Right atrium auricular region (tissue), 2 donors: ENCODE measurements at places on chromosomes 12 and 14. TPM values are rescaled to one million over a fixed set of nuclear protein-coding genes. Genes with fewer than 3 reads are reported as not detected.

DNA sequence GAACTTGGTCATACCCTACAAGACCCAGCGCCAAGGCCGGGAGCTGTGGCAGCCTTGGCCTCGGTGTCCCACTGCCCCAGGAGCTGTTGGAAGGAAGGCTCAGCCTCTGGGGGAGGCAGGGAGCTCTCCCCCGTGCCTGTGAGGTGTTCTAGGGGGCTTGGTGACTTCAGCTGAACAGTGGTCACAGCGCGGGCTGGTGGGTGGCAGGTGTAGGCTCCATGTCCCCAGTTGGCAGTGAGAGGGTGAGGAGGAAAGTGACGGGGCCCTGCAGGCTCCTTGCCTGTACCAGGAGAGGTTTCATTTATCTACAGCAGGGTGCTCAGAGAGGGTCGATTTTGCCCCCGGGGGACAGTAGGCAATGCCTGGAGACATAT is 47.5 kb downstream of the DLK1 start:
- H3K27ac ChIP-seq = no peak overlapping the region
- DNase-seq = no peak
- H3K4me3 ChIP-seq = no peak overlapping the region
- no peaks in the 10 kb centered on the region for H3K36me3 ChIP-seq
- no peaks in the 10 kb centered on the region for H3K27me3 ChIP-seq

- no peak overlapping the region for H3K4me3 ChIP-seq
- H3K4me1 ChIP-seq = no peaks in the 10 kb centered on the region
- H3K27ac ChIP-seq = no peak overlapping the region
- no peaks in the 10 kb centered on the region for H3K27me3 ChIP-seq
These were observed 9.5 kb upstream of the PRKD1 start for GRCh38 chr14:29937116-29937515.

DNA sequence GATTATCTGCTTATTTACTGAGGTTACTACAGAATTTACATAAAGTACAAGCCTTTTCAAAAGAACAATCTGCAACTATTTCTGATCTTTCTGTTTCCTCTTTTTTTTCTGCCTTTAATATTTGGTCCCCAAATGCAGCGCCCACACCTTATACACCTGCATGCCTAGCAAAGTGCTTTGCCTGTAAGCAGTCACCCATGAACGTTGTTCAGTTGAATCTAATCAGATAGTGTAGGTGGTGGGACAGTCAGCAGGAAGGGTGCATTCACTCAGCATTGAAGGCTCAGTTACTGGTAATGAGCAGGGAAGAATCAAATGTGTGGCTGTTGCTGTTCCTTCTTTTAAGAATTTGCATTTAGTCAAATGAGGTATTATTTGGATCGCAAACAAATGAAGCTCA is 108.4 kb downstream of the GPR135 start:
- no peaks in the 10 kb centered on the region for H3K27me3 ChIP-seq
- H3K4me1 ChIP-seq = peaks cover 67% of the 10 kb centered on the region
- H3K27ac ChIP-seq = peak overlapping the region; percentile 76
- peaks cover 44% of the 10 kb centered on the region for H3K36me3 ChIP-seq
- DNase-seq = no peak

DNA sequence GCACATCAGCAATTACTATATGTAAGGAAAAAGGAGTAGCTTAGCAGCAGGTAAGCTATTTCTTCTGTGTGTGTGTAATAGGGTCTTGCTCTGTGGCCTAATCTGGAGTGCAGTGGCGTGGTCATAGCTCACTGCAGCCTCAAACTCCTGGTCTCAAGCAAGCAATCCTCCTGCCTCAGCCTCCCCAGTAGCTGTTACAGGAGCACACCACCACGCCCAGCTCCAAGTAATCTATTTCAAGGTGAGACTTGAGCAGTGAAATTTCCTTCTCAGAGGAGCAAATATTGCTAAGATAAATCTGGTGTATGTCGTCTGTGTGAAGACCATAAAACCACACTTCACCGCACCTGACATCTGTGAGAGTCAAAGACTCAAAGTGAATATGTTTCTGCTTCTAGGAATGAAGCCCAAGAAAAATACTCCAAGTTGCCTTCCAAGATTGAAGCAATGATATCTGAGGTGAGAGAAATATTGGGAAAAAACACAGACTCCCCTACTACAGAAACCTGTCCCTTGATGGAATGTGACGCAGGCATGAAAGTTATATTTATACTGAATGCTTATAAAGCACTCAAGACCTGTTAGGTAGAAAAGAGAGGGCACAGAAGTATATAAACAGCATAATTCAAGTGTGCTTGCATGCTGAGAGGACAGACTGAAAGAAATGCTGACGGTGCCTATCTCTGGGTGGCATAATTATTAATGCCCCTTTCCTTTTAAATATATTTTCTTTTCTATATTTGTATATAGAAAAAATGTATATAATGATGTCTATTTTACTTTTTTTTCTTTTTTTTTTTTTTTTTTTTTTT is 2.5 kb upstream of the SELPLG start:
- H3K27me3 ChIP-seq = no peaks in the 10 kb centered on the region
- DNase-seq = no peak
- H3K27ac ChIP-seq = no peak overlapping the region
- no peaks in the 10 kb centered on the region for H3K4me1 ChIP-seq
- no peaks in the 10 kb centered on the region for H3K36me3 ChIP-seq

- H3K27me3 ChIP-seq = no peaks in the 10 kb centered on the region
- DNase-seq = peak; percentile 77
- peaks cover 3% of the 10 kb centered on the region for H3K4me1 ChIP-seq
- H3K4me3 ChIP-seq = peak overlapping the region; percentile 12
- peak overlapping the region; percentile 25 for H3K27ac ChIP-seq
These were observed 12.4 kb downstream of the FAM181A start for GRCh38 chr14:93939304-93940229.

DNA sequence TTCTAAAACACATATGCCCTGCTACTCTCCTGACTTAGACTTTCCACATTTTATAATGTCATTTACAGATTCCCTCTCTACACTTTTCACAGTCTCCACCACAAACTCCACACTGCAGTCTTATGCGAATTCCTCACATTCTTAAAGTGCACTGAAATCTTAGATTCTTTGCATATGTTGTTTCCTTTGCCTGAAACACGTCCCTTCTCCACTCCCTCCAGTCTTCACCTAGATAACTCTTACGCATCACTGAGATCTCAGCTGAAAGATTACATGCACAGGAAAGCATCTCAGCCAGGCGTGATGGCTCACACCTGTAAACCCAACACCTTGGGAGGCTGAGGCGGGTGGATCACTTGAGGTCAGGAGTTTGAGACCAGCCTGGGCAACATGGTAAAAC is 3.8 kb upstream of the ARHGAP9 start:
- H3K4me1 ChIP-seq = no peaks in the 10 kb centered on the region
- no peak overlapping the region for H3K27ac ChIP-seq
- H3K4me3 ChIP-seq = no peak overlapping the region
- DNase-seq = no peak

GRCh38 chr12:25146686-25147085 is 48.3 kb downstream of the DNAI7 start:
- DNase-seq = no peak
- no peaks in the 10 kb centered on the region for H3K27me3 ChIP-seq
- H3K27ac ChIP-seq = no peak overlapping the region
- H3K36me3 ChIP-seq = no peaks in the 10 kb centered on the region
- H3K4me3 ChIP-seq = no peak overlapping the region
- H3K4me1 ChIP-seq = no peaks in the 10 kb centered on the region

GRCh38 chr14:60238955-60239354 is 10.1 kb upstream of the PPM1A start:
- no peaks in the 10 kb centered on the region for H3K27me3 ChIP-seq
- no peak overlapping the region for H3K27ac ChIP-seq
- H3K4me1 ChIP-seq = no peaks in the 10 kb centered on the region
- no peak for DNase-seq
- H3K36me3 ChIP-seq = no peaks in the 10 kb centered on the region

DNA sequence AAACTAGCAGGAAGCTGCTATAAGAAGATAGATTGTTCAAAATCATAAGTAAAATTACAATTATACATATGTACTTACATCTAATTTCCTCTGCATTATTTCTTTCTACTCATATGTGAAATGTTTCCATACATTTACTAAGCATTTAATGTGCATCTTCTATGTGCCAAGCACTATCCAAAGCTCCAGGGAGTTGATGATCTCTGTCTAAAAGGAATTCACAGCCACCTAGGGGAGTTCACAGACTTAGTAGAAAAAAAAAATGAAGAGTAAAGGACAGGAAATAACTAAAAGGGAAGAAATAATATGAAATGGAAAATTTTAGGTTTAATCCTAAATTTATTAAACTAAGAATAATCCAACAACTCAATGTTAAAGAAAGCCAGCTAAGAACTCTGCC is 91.7 kb downstream of the EFCAB11 start:
- no peak overlapping the region for H3K27ac ChIP-seq
- DNase-seq = no peak
- no peaks in the 10 kb centered on the region for H3K27me3 ChIP-seq
- no peaks in the 10 kb centered on the region for H3K36me3 ChIP-seq

DNA sequence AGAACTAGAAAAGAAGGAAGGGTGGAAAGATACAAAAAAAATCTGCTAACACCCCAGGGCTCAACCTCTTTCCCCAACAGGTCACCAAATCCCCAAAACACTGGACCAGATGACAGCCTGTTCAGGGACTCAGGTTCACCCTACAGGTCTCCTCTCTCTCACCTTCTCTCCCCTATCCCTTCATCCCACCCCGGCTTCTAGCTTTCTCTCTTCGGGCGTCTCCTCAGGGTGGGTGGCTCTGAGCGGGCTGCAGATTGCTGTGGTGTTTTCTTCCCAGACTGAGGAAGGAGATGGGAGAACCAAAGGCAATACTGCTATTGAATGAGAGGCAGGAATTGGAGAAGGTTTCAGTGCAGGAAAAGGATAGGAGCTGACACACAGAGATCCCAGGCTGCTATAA is 39.3 kb downstream of the ANO2 start:
- DNase-seq = peak; percentile 26
- no peak overlapping the region for H3K27ac ChIP-seq
- H3K27me3 ChIP-seq = no peaks in the 10 kb centered on the region

DNA sequence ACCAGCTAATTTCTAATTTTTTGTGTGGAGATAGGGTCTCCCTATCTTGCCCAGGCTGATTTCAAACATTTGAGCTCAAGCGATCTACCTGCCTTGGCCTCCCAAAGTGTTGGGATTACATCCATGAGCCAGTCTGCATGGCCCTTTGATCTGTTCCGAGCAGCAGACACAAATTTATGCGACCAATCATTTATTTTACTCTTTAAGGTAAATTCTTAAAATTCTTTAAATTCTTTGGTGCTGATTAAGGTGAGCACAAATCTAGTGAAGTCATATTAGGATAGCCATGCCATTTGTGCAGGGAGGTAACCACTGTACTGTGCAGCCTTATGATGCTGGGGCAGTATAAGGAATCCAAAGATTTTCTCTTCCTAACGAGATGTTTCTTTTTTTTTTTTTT is 135.7 kb downstream of the SRGAP1 start:
- no peak overlapping the region for H3K27ac ChIP-seq
- no peaks in the 10 kb centered on the region for H3K4me1 ChIP-seq
- no peak overlapping the region for H3K4me3 ChIP-seq
- no peaks in the 10 kb centered on the region for H3K36me3 ChIP-seq
- no peaks in the 10 kb centered on the region for H3K27me3 ChIP-seq
- DNase-seq = no peak

DNA sequence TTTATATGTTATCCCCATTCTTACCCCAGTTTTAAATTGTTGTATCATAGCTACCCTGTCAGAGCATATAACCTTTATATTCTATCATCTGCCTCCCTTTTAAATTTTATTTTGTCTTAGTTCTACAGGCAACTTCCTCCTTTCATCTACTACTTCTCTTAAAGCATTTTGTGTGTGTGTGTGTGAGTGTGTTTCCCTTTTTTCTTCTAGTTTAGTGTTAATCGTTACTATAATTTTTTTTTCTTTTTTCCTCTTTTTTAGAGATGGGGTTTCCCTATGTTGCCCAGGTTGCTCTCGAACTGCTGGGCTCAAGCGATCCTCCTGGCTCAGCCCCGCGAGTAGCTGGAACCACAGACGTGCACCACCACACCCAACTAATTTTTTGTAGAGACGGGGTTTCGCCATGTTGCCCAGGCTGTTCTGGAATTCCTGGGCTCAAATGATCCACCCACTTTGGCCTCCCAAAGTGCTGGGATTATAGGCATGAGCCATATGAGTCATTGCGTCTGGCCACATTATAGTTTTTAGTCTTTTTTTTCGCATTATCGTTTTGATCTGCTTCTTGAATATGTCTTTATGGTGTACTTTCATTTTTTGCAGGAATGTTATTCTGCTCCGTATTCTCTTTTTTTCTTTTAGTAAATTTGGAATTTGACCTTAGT is 33.1 kb upstream of the FBXO34 start:
- H3K4me1 ChIP-seq = no peaks in the 10 kb centered on the region
- DNase-seq = no peak
- no peak overlapping the region for H3K27ac ChIP-seq
- no peak overlapping the region for H3K4me3 ChIP-seq

DNA sequence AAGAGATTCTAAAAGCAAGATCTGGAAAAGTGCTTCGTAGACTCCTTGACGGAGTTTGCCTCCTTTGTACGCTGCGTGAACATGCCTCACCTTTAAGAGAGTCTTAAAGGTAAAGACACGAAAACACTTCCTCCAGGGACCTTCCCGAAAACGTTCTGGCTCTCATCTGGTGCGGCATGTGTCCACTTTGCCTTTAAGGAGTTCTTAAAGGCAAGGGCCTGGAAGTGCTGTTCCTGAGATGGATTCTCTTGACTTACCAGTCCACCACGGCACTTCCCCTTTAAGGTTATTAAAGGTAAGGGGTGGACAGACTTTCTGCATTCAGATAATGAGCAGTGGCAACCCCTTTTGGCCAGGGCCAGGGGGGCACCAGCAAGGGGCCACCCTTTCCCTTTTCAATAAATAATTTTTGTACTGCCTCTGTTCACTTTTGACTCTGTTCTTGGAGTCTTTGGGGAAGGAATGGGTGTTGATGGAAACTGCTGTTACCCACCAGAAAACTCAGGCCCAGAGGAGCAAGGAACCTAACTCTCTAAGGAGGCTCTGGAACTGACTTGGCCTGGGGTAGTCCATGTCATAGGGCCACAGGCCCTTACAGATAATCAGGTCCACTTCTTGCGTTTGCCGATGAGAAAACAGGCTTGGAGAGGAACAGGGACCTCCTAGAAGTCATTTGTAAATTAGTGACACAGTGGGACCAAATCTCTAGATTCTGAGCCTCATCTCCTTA is 4.4 kb downstream of the REM2 start:
- peaks cover 19% of the 10 kb centered on the region for H3K4me1 ChIP-seq
- H3K27me3 ChIP-seq = no peaks in the 10 kb centered on the region
- no peaks in the 10 kb centered on the region for H3K36me3 ChIP-seq
- H3K27ac ChIP-seq = peak overlapping the region; percentile 41

DNA sequence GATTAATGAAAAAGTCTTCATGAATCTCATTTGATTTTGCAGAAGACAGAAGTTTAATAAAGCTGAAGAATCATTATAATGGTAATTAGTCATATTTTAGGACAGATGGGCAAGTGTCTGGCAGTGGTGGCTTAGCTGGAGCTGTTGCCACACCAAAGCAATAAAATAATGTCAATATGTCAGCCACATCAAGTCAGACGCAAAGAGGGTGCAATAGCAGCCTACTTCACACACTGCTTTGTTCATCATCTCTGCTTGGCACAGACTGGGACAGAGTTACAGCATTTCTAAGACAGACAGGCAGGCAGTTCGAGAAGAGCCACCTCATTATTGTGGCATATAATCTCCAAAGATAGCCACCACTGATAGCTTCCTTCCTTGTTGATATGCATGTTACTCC is 16.9 kb upstream of the KRR1 start:
- no peak overlapping the region for H3K27ac ChIP-seq
- H3K36me3 ChIP-seq = no peaks in the 10 kb centered on the region
- no peak overlapping the region for H3K4me3 ChIP-seq
- DNase-seq = no peak

PARPBP gene
- total RNA-seq = 0.28 TPM

DTX1 gene
- total RNA-seq = 4.0 TPM

HRK gene
- not detected for total RNA-seq

KCNC2 gene
- not detected for total RNA-seq

SOAT2 gene
- total RNA-seq = not detected

KRT74 gene
- not detected for total RNA-seq

KRT81 gene
- total RNA-seq = not detected

CPSF2 gene
- 24.4 TPM for total RNA-seq

OR2AP1 gene
- total RNA-seq = not detected
